Glomerular endothelial cell (primary cell): ENCODE measurements at places on chromosomes 6 and 20.
A peak's percentile ranks its signal among the peaks of the same experiment; 100 is the strongest.

DNA sequence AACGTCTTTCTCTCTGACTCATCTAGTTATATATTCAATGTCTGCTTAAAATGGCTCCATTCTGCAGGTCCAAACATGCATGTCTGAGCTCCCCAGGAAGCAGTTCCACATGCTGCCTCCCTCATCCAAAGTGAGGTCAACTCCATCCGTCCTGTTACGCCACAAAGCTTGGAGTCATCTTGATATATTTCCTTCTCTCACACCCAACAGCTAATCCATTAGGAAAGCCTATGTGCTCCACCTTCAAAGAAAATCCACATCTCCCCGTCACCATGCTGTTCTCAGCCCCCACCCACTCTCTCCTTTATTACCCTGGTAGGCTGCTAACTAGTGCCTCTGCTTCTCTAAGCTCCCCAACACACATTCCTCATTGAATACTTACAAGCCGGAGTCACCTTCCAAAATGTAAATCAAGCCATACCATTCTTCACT lies 130.2 kb upstream of the SYNDIG1 start:
- DNase-seq, result no peak

DNA sequence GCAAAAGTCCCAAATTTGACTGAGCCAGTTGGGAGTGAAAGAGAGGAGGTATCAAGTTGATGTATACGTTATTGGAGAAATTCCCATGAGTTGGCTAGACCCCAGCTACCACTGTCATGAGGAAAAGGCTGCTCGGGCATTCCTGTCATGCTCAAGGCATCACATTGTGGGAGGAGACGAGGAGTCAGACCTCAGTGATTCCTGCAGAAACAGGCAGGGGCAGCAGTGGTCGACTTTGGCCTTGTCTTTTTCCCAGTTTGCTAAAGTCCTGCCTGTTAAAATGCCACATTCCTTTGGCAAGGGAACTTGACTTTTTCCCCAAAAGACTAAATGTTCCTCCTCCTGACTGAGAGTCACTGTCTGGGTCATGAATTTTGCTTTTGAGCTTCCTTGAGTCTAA lies 295.5 kb upstream of the HS3ST5 start:
- DNase-seq, result no peak

GRCh38 chr6:110097443-110097842 lies 82.0 kb downstream of the WASF1 start:
- DNase-seq, result no peak

GRCh38 chr20:11155156-11155756 lies 481.5 kb upstream of the JAG1 start:
- no peak for DNase-seq

DNA sequence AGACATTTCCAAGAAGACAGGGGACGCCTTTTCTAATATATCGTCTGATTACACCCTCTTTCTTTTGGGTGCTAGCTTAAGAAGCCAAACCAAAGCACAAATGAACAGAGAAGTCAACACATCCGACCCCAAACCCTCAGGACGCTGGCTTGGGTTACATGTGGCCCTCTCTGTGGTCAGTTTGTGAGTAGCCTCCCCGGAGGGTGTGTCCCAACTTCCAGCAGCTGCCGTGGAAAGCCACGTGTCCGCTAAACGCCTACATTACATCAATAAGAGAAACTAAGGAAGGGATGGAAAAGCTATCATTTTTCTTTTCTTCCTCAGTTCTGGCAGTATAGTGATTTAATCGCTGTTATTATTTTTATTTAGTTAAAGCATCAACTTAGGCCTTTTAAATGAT lies 487 bp upstream of the BMP6 start:
- DNase-seq, result no peak

- peak; percentile 77 for DNase-seq
Measured at GRCh38 chr6:53734473-53735299, 60.1 kb upstream of the LRRC1 start.

GRCh38 chr6:14664112-14664601 lies 546.6 kb downstream of the CD83 start:
- no peak for DNase-seq

DNA sequence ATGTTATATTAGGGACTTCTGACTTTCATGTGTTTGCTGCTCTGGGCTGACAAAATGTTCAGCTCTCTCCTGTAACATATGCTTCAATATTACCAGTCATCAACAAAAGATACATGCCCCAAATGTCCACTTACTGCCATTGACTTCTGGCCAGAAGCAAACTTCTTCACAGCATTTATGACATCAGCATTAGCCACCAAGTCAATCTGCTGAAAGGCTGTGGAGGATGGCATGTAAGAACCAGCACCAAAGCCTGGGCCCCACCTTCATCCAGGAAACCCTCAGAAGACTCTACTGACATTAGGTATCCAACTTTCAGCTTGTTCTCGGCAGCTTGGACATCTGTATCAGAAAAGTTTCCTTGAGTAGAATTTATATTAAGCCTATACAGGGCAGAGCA lies 595.5 kb downstream of the COL12A1 start:
- DNase-seq, result no peak

- no peak for DNase-seq
Measured at GRCh38 chr6:150894935-150895552, 29.5 kb downstream of the MTHFD1L start.

- DNase-seq, result no peak
Measured at GRCh38 chr6:89260310-89260709, 43.2 kb upstream of the GABRR1 start.

GRCh38 chr6:17562636-17563035 lies 37.5 kb upstream of the FAM8A1 start:
- DNase-seq, result no peak

DNA sequence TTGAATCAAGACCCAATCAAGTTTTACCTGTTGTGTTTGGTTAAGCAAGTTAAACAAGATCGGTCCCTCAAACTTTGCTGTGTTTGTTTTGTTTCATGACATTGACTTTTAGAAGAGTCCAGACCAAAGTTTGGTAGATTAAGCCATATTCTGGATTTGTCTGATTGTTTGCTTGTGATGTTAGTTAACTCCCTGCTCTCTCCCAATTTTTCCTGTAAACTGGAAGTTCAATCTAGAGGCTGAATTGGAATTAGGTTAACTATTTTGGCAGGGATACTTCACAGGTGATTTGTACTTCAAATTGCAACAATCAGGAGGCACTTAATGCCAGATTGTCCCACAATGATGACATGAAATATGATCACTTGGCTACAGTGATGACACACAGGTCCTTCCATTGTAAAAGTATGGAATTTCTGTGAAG lies 13.6 kb upstream of the SH3BGRL2 start:
- no peak for DNase-seq

DNA sequence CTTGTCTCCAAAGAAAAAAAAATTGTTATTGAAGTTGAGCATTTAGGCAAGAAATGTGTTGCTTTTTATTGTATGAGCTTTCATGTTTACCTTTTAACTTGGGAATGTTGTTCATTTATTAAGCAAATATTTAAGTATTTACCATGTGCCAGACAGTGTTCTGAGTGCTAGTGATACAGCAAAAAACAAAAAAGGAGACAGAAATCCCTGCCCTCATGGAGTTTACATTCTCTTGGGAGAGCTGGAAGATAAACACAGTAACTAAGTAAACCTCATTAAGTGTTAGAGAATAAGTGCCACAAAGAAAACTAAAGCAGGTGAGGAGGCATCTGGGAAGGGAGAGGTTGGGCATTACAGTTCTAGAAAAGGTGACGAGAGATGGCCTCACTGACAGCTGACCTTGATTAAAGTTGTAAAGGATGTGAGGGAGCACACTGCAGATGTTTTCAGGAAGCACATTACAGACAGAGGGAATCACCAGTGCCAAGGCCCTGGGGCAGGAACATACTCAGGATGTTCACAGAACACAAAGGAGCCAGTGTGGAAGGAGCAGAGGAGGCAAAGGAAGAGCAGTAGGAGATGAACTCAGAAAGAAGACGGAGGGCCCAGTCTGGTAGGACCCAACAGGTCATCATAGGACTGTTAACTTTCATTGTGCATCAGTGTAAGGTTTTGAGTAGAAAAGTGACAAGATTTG lies 33.5 kb downstream of the XRN2 start:
- DNase-seq, result no peak

DNA sequence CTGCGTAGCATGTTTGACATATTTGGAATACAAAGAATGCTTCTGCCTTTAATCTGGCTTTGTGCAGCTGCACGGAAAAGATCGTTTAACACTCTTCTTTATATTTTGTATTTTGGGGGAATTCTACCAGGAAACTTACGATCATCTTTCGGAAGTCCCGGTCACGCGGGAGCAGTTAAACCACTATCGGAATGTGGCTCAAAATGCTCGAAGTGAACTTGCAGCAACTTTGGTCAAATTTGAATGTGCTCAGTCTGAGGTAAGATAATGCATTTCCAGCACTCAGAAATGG lies 42.3 kb downstream of the CCDC170 start:
- no peak for DNase-seq

DNA sequence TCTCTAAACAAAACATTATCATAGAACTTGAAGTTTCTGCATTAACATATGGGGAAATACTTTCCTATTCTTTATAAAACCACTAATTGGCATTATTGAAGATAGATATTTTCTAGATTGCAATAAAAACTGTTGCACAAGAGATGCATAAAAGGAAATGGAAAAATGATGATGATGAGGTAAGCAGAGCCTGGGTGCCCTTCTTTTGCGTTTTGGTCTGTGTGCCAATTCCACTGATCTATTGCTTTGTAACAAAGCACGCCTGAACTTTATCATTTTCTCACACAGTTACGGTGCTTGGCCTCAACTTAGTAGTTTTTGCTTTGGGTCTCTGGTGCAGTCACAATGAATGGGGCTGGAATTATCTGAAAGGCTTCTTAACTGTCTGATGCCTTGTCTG lies 450.5 kb downstream of the MAFB start:
- no peak for DNase-seq

DNA sequence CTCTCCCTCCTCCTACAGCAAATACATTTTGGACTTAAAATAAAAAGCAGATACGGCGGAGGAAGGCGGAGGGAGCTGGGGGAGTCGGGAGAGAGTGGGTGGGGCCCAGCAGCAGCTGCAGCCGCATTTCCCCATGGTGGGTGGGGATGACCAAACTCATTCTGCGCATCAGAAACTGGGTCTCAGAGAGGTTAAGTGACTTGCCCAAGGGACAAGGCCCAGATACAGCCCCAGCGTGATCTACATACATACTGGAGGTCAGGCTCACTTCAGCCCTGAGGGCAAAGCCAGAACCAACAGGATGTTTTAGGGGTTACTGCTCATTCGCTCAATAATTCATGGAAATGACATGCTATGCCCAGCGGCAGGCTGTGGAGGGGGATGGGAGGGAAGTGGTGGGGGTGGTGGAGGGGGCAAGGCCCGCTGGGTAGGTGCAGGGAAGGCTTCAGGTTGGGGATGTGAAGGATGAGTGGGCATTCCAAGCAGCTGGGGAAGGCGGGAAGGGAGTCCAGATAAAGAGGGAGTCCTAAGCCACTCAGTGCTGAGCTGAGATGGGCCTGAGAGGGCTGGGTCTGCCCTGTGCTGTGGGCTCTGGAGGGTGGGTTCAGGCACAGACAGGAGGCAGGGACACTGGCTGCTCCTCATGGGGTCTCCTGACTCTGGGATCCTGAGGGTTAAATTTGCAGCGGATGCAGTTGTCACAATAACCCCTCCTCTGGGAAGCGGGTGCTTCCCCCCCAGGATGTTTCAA lies 31.0 kb downstream of the DLGAP4 start:
- no peak for DNase-seq

DNA sequence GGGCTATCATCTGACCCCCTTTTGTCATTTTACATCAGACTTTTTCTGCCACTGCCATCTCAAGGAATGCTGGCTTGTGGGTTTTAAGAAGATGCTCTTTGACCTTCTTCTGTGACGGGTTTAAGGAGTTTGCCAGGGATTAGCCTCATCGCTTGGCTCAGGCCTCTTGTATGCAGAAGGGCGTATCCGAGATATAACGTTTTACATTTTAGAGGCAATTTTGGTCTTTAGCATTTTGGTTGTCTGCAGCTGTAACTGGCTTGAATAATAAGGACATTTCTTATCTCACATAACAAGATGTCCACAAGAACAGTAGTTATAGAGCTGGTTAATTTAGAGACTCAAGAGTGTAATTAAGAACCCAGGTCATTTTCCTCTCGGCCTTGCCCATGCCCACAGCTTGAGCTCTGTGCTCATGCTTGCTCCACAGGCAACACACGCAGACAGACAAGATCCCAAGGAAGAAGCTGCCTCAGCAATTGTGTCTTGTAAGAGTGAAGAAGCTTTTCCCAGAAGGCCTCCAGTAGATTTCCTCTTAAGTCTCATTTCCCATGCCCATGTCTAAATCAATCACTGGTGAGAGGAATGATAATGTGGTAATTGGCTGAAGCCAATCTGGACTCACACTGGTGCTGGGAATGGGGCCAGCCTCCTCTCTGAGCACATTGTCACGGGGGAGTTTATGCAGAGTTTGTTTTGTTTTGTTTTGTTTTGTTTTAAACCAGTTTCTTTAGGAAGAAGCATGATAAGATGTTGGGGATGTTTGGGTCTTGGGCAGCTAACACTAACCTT lies 36.8 kb downstream of the PTCHD4 start:
- DNase-seq, result no peak

- DNase-seq, result no peak
Measured at GRCh38 chr20:59937150-59937549, 3.0 kb downstream of the PPP1R3D start.

- no peak for DNase-seq
Measured at GRCh38 chr20:13423472-13424173, 202.5 kb downstream of the ISM1 start.

DNA sequence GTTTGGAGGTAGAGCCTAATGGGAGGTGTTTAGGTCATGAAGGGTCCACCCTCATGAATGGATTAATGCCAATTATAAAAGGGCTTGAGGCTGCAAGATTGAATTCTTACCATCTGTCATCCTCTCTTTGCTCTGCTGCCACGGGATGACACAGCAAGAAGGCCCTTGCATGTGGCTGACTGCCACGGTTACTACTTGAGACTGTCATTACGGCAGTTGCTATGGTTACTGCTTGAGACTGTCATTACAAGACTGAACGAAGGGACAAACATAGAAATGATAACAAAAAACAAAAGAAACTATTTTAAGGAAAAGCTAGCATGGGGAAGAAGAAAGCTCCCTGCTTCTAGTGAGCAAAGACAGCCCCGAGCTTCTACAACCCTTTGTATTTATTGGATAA lies 715.0 kb downstream of the TFAP2A start:
- no peak for DNase-seq

DNA sequence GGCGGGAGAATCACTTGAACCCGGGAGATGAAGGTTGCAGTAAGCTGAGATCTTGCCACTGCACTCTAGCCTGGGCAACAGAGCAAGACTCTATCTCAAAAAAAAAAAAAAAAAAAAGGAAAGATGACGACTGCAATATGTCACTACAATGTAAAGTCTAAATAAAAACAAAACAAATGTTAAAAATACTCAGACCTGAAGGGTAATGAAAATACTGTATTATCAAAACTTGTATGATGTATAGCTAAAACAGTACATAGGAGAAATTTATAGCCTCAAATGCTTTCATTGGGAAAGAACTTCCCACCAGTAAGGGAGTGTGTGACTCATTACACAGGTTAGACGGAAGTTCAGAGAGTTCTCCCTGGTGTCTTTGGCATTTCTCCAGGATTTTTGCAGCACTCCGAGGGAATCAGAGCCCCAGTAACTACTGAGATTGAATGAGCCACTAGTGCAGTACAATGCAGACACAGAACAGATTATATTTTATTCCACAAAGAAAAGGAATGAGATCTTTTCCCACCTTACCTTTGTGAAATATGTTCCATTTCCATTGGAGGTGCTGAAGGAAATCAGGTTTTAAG lies 12.5 kb upstream of the RALGAPB start:
- DNase-seq, result peak; percentile 80
